ENCODE measurements at places on chromosomes 11 and 22.

DNA sequence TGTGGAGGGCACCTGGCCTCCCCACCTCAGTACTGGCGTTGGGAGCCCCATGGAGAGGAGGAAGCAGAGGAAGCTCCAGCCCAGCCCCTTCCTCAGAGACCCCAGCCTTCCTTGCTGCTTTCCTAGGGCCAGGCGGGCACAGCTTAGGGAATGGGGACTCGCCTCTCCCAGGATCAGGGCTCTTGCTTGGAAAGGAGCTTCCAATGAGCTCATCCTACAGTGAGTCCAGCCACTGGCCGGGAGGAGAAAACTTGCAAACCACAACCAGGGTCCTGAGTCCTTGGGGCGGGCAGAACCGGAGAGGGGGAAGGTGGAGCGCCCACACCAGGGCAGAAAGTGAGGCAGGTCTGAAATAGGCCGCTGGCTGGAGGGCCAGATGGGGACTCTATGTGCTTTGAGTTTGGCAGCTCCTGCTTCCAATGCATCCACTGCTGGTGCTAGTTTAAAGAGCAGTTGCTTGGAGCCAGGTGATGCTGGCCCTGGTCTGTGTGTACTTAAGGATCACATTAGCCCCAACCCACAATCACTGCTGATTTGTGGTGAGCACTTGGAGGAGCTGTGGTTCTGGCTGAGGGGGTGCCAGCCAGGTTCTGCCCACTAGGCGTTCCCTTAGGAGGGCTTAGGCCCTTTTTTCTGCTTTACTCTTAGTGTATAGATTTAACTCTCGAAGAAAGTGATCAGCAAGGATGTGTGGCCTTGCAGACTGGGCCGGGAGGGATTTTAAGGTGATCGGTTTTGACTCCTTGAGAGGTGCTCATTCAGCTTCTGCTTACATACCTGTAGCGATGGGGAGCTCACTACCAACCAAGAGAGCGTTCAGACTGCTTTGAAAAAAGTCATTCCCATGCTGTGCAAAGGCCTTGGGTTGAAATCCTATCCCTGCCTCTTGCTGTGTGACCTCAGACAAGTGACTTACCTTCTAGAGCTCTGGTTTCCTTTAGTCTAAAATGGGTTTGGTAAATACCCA lies 81.9 kb downstream of the TP53I11 start:
- DNase-seq: no peak

DNA sequence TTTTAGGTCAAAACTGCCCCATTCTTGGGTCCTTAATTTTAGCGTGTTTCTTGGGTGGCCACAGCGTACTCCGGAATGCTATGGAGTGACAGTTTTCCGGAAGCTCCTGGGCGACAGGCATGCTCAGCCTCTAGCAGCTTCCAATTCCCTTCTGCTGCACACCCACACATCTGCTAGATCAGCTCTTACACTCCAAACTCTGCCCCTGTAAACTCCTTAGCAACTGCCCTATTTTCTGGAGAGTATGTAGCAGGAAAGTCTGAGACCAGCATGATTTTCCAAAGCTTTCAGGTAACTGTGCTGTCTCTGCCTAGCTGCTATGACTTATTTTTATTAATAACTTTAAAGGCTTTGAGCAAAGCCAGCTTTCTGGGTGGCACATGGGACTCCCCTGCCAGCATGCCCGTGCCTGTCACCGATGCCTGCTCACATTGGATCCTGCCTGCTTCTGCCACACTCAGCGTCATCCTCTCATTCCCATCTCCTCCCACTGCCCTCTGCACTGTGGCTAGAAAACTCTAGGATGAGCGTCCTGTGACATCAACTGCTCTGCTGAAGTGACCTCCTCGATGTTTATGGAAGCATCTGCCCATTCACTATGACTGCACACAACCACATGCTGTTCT lies 17.3 kb downstream of the TOLLIP start:
- DNase-seq: no peak

- no peak for DNase-seq
These were observed 68.0 kb upstream of the KCNQ1OT1 start for GRCh38 chr11:2767801-2768200.

DNA sequence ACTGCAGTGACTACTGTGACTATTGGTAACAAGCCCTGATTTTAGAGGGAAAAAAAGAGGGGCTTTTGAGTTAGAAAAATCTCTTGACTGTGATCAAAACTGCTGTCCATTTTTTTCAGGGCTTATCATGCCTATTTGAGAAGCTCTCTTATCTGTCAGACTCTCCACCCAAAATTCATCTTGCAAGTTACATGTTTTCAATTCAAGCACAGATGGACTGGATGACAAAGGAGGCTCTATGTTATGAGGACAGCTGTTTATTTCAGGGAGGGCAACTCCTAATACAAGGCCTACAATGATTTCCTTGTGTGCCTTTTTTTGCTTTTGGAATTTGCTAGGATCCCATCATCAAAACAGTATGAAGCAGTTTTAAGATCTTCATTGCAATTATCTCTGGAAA lies 35.2 kb upstream of the USP47 start:
- no peak for DNase-seq

All from CD8-positive, alpha-beta memory T cell (primary cell).